ENCODE measurements at places on chromosomes 16 and 17.
A peak's percentile ranks its signal among the peaks of the same experiment; 100 is the strongest.

DNA sequence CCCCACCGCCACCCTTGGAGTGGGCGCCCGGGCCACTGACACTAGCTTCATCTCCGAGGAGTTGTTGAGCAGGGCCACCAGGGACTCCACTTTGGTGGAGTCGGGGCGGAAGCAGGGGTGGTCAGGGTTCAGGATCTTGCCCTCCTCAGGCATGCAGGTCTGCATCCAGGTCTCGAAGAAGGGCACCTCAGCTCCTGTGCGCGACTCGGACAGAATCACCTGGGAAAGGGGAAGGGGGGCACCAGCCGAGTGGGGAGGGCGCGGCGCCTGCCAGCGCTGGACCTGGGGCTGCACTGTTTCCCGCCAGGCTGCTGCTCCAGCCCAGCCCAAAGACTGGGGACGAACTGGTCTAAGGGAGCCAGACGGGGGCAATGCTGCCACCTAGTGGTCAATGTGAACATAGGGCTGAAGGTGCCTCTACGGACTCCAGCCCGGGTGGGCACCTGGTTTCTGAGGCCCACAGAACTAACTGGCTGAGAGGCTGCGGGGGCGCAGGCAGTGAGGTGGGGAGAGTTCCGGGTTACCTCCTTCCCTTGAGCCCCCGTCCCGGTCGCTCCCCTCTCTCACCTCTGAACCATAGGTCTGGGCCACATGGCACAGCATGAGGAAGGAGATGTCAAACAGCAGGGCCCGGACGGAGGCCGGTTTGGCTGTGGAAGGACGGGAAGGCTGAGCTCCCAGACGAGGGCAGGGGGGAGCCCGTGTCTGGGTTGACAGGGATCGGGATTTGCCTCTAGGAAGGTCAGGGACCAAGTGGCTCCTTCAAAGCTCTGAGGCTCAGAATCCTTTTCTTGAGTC, 11.8 kb downstream of the CSF3 start:
- peak; percentile 74 for DNase-seq

DNA sequence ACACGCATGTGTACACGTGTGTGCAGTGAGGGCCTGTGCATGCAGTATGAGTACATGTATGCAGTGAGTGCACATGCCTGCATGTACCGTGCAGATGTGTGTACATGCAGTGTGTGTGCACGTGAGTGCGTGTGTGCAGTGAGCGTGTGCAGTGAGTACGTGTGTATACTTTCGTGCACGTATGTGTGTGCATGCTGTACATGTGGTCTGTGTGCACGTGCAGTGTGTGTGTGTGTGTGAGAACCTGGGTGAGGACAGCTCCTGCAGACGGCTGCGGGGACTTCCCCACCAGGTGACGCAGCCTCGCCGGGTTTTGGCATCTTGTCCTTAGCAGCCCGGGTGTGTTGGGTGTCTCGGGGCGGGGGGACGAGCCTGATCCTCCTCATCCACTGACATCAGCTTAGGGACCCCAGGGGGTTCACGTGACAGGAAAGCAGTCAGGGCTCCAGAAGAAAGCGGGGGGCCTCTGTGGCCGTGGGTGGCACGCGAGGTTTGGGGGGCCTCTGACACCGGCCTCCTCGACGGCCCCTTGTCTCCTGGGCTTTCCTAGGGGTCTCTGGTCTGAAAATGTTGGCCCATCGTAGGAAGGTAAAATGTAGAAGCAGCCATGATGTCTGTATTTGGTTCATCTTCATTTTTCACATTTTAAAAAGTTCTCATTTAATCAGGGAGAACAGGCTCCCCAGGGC, 119.6 kb upstream of the ZNF750 start:
- no peak for DNase-seq

DNA sequence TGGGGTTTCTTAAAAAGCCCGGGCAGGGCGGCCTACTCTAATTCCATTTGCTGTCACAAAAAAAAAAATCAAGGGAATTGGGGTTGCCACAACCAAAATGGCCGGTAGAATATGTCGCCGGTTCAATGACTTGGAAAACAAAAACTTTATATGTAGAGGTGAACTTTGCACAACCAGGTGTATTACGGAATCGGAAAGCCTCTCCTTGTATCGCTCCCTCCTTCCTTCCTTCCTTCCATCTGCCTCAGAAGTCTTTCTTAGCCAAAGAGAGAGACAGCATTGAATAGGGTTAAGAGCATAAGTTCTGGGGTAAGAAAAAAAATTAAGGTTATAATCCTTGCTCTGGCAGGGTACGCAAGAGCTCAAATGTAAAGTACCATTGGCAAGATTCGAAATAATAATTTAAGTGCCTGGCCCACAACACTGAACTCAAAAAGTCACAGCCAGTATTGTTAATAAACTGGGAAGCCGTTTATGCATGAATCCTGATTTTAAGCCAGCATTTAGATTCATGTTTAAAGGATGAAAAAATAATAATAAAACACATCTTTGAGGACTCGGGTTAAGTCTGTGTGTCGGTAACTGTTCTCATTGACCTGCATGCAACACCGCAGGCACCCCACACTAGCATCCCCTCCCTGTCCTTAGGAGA, 522 bp upstream of the GLG1 start:
- DNase-seq = no peak

DNA sequence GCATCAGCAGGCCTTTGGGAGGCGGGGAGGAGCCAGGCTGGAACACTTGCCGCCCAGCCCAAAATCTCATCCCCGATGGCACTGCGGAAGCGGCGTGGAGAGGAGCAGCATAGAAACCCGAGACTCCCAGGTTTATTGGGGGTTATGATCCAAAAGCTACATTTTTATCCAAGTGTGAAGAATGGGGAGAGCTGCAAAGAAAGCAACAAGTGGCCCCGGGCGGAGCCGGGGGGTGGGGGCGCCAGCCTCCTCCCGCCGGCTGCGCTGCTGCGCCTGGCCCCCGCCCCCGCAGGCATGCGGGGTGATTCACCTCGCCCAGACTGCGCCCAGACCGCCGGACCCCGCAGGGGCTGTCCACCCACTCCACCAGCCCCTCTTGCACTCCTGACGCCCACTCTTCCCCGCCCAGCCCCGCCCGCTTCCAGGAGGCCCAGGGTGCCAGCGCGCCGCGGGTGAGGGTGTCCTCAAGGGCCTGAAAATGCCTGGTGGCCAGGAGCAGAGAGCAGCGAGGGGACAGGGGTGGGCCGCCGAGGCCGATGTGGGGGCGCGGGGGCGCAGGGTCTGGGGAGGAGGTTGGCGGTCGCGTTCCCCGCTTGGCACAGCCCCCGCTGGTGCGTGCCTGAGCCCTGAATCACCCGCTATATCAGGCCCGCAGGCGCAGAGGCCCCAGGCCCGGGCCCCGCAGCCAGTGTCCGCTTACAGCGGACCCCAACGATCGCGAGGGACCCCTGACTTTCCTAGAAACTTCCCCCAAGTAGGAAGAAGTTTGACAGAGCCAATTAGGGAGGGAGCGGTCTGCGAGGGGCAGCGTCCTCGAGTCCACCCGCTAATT, 1.3 kb downstream of the CAVIN1 start:
- DNase-seq = no peak

GRCh38 chr16:74199066-74199841, 97.4 kb upstream of the PSMD7 start:
- DNase-seq = no peak

DNA sequence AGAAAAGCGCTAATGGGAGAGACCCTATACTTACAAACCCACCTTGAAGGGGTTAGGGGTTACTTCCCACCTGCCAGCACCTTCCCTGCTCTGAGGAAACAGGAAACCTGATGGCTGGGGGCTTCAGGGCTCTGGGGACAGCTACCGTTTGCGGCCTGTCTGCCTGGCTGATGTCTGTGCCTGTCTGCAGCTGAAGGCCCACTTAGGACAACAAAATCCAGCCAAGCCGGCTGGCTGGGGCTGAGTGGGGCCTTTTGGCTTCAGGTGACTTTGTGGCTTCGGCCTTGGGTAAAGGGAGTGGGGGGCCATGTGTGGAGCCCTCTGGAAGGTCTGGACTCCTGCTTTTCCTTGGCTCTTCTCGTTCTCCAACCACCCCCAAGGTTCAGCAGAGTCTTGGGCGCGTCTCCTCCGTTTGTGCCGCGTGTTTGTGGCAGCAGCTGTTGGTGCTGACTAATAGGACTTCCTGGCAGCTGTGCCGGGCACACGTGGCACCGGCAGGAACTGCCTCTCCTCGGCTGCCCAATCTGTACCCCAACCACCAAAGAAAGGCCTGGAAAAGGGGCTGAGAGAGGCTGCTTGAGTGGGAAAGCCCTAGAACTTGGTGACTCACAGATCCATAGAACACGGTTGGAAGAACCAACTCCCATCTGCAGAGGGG, 186.7 kb downstream of the MSI2 start:
- DNase-seq = peak; percentile 68

- DNase-seq = peak; percentile 28
Observed at GRCh38 chr16:50602531-50603205, 54.5 kb downstream of the NKD1 start.

DNA sequence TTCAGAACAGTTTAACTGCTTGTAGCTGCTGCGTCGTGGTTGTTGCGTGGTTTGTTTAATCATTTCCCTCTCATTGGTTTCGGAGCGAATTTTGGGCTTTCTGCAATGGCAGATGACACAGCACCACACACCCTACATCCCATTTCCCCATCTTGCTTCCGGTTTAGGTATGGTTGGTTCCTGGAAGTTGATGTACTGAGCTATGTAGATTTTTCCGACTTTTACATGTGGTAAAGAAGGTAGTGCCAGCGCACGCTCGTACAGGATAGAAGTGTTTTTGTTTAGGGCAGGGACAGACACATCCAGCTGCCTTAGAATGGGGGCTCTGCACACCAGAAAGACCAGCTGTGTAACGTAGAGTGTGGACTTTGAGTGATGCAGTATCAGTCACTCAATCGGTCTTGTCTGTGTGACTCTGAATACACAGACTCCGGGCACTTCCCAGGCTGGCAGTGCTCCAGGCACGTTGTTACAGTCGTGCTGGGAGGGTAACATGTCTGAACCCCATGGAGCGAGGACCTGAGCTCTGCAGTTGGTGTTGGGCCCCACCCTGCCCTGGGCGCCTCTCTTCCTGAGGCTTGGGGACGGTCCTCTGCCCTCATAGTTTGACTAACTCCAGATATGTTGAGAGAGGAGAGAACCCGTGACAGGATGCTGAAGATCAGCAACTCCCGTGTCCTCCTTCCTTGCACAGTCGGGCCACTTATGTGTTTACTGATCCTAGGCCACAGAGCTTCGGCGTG, 172.0 kb upstream of the CHMP6 start:
- DNase-seq = peak; percentile 17

DNA sequence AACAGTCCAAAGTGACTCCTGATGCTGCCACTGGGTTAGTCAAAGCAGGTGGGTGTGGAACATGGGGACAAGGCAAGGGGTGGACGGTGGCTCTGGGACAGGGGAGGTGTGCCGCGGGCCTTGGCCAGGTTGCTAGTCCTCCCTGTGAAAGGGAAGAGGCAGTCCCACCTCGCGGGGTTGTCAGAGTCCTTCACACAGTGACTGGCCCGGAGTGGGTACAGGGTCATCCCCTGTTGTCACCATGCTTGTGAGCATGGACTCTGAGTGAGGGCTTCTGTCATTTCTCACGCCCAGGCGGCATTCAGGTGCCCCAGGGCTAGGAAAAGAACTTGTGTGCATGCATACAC, 3.1 kb upstream of the ZNF469 start:
- DNase-seq = no peak

GRCh38 chr17:72031219-72031884, 89.5 kb upstream of the SOX9 start:
- no peak for DNase-seq

DNA sequence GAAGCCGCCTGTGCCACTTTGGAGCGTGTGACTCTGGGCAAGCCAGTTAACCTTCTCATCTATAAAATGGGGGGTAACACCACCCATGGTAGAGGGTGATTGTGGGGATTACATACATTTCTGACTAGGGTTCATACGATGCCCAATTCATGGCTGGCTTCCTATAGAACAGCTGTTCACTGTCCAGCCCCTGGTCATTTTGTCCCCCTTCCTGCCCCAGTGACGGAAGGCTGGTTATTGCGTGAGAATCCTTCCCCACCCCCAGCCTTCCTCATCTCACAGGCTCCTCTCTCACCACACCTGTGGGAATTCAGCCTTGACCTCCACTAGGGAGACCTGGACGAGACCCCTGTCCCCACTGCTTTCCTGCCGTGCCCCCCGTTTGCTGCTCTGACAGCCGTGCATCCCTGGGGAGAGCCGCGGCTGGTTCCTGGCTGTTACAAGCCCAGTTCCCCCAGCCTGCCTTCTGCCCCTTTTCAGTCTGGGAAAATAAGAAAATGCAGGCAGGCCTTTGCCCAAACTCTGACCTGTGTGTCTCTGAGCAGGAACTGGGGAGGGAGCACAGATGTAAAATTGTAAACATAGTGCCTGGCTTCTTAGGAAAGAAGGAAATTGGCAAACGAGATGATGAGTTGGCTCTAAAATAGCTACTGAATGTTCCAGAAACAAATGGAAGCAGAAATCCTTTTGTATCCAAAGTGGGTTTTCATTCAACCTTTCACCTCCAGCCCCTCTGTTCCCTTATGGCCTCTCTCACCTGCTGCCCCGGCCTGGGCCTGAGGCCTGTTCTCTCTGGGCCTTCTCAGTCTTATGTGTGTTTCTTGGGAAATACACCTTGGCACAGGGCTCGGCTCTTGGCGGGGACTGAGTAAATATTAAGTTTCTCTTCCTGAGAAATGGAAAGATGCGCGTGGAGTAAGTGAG, 67.3 kb downstream of the OR1D5 start:
- DNase-seq = no peak

DNA sequence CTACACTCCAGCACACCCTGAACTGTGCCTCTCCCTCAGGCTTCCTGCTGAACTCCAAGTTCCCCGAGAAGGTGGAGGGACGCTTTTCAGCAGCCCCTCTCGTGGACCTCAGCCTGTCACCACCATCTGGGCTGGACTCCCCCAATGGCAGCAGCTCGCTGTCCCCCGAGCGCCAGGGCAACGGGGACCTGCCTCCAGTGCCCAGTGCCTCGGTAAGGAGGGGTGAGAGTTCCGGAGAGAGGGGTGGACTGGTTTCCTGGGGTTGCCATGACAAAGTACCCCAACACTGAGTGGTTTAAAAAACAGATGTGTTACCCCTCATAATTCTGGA, 17.4 kb downstream of the GLIS2 start:
- no peak for DNase-seq

GRCh38 chr17:79036596-79036995, 12.6 kb downstream of the C1QTNF1 start:
- DNase-seq = no peak

GRCh38 chr16:15636392-15636873, 6.5 kb downstream of the MARF1 start:
- no peak for DNase-seq

DNA sequence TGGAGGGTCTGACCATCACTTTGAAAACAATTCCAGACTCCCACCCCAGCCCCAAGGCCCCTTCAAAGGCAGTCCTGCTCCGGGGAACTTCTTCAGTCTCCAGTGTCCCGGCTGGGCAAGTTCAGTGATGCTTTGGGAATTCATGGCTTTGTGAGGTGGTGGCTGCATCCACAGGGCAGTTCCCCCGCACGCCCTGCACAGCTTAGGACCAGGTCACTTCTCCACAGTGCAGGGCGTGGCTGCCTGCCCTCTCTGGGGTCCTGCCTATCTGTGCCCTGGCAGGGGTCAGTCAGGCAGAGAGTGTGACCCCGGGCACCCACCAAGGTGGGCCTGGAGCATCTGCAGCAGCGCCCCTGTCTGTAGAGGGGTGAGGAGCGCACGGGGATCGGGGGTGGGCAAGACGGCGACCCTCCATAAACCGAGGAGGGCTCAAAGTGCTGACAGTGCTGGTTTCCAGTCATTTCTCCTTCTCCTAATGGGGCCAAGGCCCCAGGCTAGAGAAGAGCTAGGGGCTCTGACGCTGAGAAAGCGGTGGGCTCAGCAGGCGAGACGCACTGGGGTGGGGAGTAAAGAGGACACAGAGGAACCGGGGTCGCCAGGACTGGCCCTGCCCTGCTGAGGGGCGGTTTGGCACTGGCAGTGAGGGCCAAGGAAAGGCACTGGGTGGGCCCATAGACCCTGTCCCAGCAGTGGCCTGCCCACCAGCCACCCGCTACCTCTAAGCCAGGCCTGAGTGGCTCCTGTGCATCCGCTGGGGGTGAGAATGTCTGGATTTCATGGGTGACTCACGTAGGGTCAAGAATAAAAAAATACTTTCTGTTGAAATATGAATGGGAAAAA, 4.2 kb upstream of the ARHGAP27 start:
- no peak for DNase-seq
